AG09319 (cell line): ENCODE measurements at places on chromosomes 12 and 14.

- no peak for DNase-seq
These were observed 165.0 kb upstream of the GZMB start for GRCh38 chr14:24798911-24799462.

GRCh38 chr12:29725587-29726320, 58.0 kb downstream of the TMTC1 start:
- DNase-seq, result peak; percentile 64

DNA sequence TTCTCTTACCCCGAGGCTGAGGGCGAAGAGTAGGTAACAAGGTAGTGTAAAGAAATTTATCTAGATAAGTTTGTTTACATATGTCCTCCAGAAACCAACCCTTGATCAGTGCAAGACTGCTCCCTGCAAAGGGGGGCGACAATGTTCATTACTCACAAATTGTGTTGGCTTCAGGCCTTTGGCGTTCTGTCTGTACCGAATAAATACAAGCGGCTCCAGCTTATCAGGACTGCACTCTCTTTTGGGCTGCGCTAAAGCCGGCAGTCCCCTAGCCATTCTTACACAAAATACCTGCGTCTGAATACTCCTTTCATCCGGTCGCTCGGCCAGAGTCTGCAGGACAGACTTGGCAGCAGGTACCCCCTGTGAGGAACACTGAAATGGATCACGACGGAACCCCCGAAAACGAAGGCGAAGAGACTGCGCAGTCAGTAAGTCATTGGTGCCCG, 116.4 kb downstream of the PPHLN1 start:
- no peak for DNase-seq

DNA sequence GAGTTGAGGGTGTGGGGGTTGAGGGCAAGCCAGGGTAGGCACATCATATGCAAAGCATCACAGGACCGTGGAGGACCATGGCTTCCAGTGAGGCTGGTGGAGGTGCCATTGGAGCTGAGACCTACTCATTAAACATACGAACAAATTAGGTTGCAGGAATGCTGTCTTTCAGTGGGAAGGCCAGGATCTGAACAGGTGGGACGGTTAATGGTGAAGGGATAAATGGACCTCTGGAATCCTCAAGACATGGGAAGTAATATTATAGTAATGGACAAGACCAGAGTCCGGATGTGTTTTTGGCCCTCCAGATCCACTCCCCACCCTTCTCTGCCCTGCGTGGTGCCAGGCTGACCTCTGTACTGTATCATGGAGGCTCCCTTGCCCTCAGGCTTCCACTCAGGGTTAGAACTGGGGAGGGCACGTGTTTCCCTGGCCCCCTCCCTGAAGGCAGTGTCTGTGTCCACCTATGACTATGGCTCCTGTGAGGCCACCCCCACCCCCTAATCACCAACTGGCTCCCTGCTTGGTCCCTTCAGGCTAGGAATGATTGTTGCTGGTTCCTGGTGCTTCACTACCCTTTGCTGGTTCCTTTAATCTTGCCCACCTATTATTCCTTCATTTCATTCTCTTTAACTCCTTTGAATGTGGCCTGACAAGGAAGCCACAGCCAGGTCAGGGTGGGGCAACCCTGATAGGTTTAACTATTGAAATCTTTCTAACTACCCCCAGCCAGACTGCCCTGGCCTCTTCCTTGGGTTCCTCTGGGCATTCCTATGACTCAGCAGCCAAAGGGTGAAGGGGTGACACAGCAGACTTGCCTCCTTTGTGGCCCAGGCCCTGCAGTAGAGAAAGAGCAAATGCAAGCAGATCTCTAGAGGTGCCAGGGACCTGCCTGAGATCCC, 10.7 kb downstream of the DHRS2 start:
- DNase-seq, result no peak

DNA sequence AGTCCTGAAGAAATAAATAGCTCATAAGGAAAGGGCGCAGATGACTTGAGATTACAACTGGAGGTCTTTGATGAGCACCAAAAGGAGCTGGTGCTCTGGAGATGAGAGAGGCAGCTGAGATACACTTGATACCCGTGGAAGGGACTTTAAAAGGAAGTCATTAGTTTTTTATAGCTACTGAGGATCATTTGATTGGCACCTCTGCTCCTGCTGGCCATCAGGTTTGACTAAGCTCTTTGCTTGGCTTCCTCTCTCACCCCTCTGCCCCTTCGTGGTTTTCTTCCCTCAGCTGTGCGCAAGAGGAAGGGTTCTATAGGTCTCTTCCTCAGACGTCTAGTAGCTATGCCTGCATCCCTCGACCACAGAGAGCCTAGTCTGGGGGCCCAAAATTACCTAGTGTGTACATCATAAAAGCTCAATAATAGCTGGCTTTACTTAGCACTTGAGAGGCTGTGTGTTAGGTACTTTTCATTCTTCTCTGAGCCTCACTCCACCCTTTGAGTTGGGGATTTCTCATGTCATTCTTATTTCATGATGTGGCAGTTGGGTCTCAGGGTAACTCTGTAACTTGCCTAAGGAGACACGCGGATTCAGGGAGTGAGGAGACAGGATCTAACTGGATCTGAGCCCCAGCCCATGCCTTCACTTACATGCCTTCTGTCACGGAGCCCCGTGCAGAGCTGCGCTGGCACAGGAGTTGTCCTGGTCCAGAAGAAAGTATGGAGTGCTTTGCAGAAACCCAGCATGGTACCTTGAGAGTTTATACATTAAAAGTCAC, 68.4 kb upstream of the ASPG start:
- DNase-seq, result no peak

DNA sequence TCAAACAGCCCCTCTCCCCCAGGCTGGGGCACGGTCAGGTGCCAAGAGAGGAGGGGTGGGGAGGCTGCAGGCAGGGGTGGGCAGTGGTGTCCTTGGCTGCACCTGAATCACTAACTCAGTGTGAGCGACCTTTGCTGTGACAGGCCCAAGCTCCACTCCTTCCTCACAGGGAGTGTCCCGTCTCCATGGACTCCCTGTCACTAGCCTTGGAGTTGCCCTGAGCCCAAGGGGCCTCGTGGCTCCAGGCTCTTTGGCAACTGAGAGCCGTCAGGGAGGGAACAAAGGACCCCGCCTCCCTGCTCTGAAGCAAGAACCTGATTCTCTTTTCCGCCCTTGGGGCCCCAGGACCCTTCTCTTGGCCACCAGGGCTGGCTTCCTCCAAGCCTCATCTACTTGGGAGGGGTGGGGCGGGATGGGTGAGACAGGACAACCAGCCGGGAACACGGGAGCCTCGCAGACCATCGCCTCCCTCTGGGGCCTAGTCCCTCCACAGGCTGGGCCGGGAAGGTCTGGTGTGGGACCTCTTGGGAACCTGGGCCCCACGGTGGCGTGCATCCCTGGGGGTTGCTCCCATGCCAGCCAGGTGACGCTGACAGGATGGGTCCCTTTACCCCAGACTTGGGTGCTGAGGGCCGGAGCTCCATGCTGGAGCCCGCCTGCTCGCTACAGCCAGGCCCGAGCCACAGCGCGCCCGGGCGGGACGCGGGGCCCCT, 935 bp upstream of the ADSS1 start:
- no peak for DNase-seq

- no peak for DNase-seq
These were observed 120.6 kb downstream of the TGFB3 start for GRCh38 chr14:75861161-75861621.

- no peak for DNase-seq
These were observed 137.9 kb downstream of the NRXN3 start for GRCh38 chr14:78308079-78308478.

DNA sequence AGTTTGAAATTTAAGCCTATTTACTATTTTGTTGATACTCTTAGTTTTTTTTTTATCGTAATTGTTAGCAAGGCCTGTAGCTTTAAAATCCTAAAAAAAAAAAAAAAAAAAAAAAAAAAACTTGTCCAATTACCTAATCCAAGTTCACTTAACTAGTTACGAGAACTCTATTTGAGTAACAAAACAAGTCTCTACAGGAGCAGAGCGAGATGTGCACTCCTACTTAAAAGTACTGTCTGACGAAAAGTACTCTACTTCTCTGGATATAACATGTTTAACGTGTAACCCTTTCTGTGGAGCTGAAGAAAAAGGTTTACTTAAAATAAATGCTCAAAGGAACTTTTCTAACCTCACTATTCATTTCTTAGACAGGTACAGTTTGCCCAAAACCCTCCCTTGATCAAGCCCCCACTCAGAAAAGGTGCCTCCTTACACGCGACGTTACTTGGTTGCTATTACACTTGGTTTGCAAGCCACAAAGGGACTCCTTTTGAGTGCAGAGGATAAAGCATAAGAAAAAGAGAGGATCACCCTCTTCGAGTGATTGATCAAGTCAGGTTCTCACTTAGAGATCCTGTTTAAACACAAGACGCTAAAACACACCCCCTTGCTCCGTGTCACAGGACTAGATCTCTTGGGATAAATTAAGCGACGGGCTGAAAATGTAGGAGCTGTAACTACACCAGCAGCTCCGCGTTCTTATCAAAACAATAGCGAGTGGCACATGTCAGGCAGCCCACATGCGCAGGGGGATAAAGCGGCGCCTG, 2.2 kb downstream of the BAZ1A start:
- no peak for DNase-seq

DNA sequence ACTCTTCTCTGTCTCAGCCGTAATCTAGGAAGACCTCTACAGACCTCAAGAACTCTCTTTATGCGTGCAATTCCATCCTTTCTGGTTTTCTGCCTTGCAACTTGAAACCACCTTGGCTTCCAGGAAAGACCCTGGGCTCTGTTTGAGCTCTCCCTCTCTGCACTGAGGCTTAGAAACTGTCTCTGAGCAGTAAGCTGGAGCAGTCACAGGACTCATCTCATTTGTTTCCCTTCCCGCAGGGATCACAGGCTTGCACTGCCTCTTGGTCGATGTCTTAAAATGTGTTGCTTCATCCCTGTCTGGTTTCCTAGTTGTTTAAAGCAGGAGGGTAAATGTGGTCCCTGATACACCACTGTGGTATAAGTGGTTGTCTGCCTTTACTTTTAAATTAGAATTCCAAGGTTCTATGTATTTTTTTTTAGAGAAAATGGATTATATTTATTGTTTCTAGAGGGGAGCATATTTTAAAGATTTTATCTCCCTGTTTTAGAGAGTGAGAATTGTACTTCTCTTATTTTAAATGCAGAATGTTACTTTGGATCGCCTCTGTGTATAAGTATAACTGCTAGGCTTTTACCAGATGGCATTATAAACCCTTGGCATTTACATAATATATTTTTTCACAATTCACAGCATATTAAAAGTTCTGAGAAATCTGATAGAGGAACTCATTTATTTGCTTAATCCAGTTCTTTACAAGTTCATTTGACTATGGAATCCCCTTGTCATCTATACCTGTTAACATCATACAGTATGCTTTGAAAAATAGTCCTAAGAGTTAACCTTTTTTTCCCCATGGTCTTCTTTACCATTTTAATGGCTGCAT, 26.4 kb downstream of the EID3 start:
- DNase-seq, result no peak

DNA sequence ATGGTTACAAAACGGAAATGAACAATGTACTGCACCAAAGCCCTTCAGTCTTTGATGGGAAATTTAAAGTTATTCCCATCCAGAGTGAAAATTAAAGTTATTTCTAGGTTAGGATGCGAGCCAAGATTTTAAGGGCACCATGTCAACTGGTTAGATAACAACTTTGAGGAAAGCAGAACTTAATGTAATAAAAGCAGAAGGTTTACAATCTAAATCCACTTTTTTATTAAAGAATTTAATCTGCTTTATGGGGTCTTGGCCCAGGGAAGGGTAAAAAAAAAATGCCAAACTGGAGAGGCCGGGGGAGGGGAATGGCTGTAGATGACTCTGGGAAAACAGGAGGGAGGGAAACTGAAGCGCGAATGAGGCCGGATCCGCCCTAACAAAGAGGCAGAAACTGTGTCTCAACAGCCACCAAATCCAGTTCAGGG, 108.2 kb upstream of the ATF7IP start:
- DNase-seq, result no peak

DNA sequence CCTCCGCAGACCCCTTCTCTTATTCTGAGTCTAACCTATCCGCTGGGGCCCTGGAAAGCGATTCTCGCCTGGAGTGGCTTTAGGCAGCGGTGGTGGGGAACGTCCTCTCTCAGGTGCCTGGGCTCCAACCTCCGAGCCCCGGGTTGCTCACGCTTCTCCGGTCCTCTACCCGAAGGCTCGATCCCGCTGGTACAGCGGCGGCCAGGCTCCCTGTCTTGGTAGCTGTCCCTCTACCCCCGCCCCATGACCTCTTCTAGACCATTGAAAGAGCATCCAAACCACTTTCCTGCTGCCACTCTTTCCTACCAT, 505 bp upstream of the HEBP1 start:
- DNase-seq, result no peak

GRCh38 chr14:57573173-57573572, 79.5 kb upstream of the CCDC198 start:
- DNase-seq, result no peak

DNA sequence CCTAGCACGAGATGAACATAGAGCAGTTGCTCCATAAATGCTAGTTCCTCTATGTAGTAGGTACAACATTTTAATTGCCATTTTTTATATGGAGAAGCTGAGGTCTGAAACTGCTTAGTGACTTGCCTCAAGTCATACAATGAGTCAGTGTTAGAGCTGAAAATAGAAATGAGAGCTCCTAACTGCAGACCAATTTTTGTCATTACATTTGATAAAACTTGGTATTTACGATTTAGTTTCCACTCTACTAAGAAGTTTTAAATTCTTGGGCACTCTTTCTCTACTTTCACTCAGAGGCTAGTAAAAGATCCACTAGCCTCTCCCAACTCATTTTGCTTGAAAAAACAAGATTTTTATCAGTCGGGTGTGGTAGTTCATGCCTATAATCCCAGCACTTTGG, 8.1 kb upstream of the TMED10 start:
- DNase-seq, result no peak

- no peak for DNase-seq
These were observed 135.3 kb downstream of the PAPOLA start for GRCh38 chr14:96637521-96637920.

GRCh38 chr12:51484119-51484518, 59.5 kb downstream of the SLC4A8 start:
- DNase-seq, result no peak

- no peak for DNase-seq
These were observed 396.1 kb downstream of the TMTC2 start for GRCh38 chr12:83082690-83083276.

DNA sequence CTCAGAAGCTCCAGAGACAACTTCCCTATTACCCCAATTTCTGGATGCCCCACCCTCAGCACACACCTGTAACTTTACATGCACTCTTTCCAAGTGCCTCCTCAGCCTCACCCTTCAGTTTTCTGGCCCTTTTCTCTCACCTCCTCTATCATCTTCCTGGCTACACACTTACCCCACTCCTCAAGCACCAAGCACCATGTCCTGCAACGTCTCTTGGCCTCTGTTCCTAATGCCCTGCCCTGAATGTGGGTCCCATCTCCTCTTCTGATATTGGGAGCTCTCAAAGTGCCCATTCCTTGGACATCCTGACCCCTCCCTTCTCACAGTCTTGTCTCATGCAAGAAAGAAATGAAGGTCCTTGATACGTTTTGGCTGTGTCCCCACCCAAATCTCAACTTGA, 1.2 kb downstream of the KRT72 start:
- no peak for DNase-seq
